GM13976 (cell line): ENCODE measurements at places on chromosomes 7 and 10.

DNA sequence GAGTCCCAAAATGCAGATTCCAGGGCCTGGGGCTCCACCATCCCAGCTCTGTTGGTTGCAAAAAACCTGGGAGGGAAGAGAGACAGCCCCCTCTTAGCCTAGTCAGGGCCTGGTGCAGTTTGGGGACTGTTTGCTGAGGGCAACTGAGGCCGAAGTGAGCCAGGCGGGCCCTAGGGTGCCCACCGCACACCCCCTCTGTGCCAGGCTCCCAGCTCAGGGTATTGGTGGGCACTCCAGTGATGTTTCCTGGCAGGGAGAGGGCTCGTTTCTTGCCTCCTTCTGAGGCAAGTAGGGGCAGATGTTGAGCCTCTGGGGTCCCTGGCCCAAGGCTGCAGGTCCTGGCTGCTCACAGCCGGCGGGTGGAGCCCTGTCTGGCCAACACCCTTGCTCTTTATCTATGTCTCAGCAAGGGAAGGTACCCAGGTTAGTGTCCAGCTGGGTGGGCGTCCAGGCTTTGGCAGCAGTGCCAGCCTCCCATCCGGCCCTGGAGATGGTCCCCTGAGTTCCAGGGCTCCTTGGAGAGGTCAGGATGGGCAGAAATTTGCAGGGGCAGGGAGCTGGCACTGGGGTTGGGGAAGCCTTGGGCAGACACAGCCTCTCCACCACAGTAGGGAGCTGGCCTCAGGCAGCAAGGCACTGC, 37.8 kb downstream of the KCTD7 start:
- DNase-seq: no peak

DNA sequence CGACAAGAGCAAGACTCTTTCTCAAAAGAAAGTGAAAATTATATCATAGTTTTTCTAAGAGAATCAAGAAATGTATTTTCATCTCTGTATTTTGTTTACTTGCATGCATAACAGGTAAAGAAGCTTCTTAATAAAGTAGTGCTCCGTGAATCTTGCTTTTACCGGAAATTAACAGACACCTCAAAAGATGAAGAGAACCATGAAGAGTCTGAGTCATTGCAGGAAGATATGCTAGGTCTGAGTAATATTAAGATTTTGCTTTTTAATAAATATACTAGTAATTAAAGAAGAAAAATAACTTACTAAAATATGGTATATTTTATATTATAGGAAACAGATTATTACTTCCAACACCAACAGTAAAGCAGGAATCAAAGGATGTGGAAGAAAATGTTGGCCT, 39.5 kb upstream of the STOX1 start:
- no peak for DNase-seq

GRCh38 chr10:13658264-13658663, 71.5 kb downstream of the PRPF18 start:
- no peak for DNase-seq

DNA sequence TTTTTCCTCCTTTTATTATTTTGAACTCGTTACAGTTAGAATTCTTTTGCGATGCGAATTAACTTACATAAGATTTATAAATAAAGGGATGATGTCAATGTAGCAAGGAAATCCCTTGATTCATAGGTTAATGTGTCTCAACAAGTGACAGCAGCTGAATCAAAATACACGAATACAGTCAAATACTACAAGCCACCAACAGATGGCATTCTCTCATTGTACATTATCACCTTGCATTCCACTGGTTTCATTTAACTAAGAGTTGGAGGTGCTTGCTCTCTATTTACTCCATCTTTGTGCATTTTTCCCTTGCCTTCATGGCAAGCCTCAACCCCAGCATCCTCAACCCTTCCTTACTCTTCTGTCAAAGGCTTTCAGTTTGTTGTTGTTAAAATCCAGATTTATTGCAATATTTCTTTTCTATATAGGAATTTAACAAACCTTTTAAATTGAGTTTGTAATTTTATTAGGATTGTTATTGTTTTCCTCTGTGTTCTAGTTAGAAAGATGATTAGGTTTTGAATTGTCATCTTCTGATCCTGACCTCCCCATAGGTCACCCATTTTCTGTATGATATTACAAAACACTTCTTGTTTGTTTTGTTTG, 78.3 kb downstream of the SLC25A40 start:
- peak; percentile 50 for DNase-seq

DNA sequence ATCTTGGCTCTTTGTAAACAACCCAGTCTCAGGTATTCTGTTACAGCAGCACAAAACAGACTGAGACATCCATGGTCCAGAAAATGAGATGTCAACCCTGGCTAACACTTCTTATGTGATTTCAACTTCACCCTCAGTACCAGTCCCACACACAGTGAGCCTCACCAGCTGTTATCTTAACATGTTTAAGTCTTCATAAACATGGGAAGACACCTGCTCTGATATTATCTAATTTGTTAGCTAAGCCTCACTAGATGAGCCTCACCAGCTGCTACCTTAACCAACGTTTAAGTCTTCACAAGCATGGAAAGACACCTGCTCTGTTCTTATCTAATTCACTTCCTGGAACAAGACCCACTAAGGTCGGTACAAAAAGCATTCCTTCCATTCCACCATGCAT, 130.8 kb downstream of the CALN1 start:
- no peak for DNase-seq

- DNase-seq: no peak
Measured at GRCh38 chr10:20593649-20594048, 303.5 kb downstream of the NEBL start.

DNA sequence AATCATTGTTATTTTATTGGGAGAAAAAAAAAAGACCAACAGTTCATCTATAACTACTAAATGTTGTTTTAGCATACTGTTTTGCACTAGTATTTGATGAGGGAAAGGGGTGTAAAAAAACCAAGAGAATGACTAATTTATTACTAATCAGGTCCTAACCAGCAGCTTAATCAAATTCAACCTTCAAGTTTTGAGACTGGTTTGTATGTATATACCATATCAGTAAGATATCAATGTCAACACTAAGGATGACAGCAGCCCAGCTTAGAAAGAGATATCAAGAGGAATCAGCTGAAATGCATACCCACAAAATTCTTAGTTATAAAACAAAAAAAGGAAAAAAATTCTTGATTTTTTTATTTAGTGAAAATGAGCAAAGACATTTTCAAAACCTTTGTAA, 122.6 kb downstream of the KMT2C start:
- no peak for DNase-seq

GRCh38 chr7:4436361-4436895, 245.7 kb upstream of the FOXK1 start:
- no peak for DNase-seq

DNA sequence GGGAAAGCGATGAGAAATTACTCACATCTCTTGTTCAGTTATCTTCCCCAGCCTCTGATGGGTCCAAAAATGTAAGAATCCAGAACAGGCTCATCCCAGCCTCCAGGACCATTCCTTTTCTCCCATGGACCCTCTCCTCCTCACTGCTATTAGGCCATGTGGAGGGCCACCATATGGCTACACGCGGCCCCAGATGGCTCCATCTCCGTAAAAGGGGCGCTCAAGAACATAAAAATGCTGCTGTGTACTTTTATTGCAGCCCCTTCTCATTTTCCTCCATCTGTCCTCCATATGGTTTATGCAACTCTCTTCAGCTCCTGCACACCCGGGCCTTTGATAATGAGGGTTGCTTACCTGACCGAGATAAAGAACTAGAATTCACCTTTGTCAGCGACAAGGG, 166.2 kb downstream of the RAPGEF5 start:
- no peak for DNase-seq

GRCh38 chr10:113922787-113923570, 68.5 kb downstream of the NHLRC2 start:
- DNase-seq: no peak

DNA sequence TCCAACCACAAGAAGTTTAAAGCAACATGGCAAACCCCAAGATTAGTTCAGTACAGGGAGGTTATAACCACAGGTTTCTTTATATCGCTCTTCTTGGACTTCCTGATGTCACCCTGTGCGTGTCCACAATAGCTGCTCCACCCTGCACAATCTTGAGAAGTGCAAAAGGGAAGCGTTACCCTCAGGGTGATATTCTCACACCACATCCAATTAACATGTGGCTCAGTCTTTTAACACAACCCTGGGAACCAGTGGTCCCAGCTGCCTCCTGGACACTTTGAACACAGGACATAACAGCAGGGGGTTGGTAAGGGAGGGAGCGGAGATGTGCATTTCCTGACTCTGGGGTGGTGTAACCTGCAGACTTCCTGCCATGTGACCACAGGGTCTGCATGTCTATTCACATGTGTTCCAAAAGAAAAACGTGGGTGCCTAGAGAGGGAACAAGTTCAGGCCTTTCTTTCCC, 64.6 kb downstream of the GSAP start:
- DNase-seq: peak; percentile 51

DNA sequence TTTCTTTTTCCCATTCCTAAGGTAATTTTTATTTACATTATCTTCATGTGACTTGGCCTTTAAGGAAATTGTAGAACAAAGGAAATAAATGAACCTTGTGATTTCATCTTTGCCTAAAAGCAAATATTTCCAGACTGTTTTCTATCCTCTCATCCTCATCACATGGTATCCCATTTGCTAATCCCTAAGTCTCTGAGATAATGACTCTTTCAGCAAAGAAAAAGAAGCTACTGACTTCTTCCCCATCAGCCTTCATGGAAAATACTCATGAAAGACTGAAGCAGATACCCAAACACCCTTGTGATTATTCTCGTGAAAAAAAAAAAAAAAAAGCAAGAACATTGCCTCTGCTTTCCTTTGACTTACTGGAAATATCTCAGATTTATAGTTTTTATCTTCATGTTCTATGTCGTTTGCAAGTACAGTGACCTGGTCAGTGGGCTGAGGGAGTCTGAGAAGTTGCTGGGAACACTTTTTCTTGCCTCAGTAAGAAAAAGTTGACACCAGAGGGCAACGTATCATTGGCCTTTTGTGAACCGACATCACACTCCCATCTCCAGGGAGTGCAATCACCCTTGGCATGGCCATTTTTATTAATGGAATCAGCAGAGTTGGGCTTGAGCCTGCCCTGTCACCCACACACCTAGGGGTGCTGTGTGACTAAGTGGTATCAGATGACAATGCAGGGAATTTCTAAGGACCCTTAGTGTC, 246.0 kb upstream of the KMT2E start:
- no peak for DNase-seq

DNA sequence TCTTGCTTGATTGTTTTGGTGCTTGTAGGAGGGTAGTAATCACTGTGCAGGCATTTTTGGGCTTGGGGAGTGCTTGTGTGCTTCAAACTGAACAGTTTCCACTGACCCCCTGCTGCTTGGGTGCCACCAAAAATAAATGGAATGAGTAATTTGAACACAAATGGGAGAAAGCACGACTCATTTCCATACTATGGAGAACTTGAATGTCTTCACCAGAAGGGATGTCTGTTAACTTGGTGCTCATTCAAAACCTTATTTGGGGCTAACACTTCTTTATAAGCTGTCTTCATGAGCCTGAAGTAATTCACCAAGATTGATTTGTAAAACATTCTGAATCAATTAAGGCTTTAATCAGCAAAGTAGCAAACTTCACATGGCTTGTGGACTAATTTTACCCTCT, 560.3 kb downstream of the SDK1 start:
- no peak for DNase-seq

GRCh38 chr10:23419655-23420329, 19.1 kb upstream of the OTUD1 start:
- DNase-seq: no peak

DNA sequence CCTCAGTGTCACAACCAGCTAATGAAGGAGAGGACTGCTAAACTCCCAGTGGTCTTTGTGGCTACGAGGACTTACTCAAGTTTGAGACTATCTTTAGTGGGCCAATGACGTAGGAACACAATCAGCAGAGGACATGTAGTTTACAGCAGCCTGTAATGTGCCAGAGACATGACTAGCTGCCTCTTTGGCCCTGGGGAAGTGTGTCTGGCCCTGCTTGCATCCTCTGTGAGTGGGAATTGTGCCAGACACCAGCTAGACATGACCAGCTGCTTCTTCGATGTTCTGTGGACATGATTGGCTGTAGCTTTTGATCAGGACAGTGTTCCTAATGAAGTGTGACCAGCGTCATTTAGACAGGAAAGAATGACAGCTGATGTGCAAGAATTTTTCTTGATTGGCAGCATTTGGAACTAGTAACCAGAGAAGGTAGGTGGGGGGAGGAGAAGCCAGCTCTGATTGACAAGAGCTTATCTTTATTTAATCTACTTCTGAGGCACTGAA, 141.7 kb downstream of the AUTS2 start:
- DNase-seq: peak; percentile 20

DNA sequence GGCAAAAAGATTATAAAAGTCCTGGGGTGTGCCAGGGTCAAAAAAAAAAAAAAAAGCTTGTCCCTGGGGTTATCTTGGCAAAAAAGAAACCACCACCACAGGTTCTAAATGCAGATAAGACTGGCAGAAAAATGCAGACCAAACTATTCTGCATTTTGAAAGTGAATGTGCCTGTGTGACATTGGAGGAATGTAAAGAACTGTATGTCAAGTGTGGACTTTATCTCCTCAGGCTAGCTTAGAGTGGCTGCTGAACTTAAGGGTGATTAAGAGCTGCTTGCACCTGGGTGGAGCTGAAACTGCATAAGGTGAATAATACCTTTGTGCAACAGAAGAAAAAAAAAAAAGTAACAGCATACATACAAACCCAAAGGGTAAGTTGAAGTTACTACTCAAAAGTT, 1.3 kb upstream of the NAPEPLD start:
- DNase-seq: no peak

DNA sequence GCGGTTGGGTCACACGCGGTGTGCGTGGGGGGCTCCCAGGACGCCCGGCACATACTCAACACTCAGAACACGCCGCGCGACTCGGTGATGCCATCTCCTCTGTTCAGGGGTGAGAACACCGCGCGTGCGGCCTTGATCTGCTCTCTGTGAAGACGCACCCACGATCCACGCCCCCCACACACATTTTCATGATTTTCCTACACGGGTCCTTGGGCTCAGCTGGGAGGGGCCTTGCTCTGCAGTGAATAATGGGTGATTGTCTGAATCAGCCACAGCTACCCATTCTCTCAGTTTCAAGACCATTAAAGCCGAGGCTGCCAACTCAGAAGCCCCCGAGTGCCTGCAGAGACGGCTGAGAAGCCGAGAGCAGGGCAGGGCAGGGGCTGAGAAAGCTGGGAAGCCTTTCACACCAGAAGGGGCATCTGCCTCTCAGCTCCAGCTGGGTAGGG, 54.3 kb upstream of the PDGFA start:
- DNase-seq: no peak

GRCh38 chr7:155263581-155264143, 34.0 kb upstream of the INSIG1 start:
- no peak for DNase-seq

DNA sequence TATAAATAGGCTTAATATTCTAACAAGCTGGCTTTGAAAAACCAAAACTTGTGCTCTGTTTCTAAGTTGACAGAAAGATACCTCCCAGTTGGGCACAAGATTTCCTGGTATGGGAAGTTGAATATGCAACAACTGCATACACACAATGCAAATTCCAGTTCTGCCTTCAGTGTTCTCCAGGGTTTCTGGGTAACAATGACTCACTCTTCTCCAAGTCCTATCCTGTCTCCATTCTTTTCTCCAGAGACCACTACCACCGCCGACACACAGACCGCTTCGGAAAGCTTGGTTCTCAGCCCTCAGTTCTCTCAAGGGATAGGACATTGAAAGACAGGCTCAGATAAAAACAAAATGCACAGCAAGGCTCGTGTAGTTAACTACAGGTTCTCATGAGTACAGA, 12.2 kb downstream of the PDE1C start:
- DNase-seq: no peak

- no peak for DNase-seq
Measured at GRCh38 chr7:93178213-93178612, 30.0 kb upstream of the SAMD9L start.
